EH (cell line): ENCODE measurements at places on chromosomes 1 and 21.

DNA sequence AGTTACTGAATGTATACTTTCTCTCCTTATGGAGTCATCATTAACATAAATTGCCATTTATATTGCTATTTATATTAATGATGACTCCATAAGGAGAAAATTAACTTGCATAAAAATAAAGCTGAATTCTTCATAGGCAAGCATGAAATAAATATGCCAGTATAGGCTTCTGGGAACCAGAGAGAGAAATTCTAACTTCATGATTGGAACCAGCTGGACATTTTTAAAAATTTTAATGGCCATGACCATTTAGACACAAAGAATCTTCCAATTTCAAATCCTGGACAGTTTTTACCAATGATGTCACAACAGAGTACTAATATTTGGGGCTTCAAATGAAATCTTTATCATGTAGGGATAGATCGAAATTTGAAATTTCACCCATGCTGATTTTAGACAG lies 268.7 kb downstream of the PTGER3 start:
- DNase-seq, result peak; percentile 37

DNA sequence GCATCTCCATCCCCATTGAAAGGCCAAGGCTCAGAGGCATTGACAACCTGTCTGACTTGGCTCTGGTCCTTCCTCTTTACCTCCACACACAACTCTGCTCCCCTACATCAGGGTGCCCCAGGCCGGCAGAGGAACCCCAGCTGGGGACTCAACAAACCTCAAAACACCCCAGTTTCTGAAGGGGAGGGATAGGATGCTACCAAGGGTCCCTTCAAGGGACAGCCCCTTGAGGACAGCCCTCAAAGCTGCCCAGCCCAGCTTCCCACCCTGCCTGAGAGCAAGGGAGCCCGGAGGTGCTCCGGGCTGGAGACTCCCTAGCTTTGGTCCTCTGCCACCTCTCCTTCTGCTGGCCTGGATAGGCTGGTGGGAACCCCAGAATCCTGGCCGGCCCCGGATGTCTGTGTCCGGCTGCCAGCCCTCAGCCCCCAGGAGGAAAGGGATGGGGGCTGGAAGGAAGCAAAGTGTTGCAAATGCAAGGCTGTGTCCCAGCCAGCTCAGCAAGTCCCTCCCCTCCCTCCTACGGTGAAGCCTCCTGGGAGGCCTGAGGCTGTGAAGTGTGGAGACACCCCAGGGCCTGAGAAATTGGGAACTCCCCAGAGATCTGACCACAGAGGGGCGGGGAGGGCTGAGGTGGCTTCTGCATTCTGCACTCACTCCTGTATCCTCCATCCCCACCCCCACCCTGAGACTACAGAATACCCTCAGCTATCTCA lies 1.1 kb upstream of the MARCKSL1 start:
- DNase-seq, result peak; percentile 57

DNA sequence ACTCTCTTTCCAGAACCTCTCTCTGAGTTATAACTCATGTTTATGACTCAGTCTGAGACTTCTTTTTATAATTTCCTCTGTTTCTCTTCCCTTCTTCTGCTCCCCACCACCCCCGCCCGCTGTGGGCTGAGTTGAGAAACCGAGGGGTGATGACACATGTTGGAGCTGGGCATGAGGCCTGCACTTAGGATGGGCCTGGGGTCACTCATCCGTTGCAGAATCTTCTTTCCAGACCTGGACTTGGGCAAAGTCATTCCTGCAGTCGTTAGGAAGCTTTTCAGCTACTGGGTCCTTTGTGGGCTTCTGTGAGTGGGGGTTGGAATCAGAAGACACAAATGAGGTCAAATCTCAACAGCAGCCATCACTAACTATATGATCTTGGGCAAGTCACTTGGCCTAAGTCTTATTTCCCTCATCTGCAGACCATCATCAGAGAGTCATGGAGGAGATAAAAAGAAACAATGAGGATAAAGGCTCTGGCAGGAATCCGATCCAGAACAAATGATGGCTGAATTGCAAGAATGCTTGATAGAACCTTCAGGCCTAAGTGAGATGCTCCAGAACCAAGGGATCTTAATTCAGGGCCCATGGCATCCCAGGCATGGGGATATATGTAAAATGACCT lies 53.4 kb downstream of the RPS6KA1 start:
- DNase-seq, result peak; percentile 74

- peak; percentile 84 for DNase-seq
These were observed 1.5 kb upstream of the CRABP2 start for GRCh38 chr1:156706657-156707416.

DNA sequence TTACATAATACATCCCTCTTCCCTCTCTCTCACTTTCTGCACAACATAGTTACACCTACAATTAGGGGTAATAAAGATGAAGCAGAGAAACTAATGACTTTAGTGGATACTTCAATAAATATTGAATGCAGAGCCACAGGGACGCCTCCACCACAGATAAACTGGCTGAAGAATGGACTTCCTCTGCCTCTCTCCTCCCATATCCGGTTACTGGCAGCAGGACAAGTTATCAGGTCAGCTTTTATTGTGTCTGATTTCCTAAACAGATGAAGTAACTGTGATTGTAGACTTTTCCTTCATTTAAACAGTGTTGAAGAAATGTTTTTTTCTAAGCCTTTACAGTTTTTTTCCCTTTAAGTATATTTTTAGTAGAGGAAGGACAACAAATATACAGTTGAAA lies 281.6 kb downstream of the TPR start:
- DNase-seq, result peak; percentile 52
